ENCODE measurements at places on chromosomes 16 and 17. TPM values are rescaled to one million over a fixed set of nuclear protein-coding genes. Genes with fewer than 3 reads are reported as not detected.

The CNTROB gene
- 18.0 TPM for total RNA-seq

The CX3CL1 gene
- 10.1 TPM for total RNA-seq

The CACNG3 gene
- not detected for total RNA-seq

The SDR42E2 gene
- total RNA-seq, result not detected

The FNDC8 gene
- not detected for total RNA-seq

The PDILT gene
- total RNA-seq, result not detected

The VMO1 gene
- total RNA-seq, result not detected

The SLC38A7 gene
- 17.7 TPM for total RNA-seq

GRCh38 chr17:2905696-2906501 is 109.7 kb downstream of the RAP1GAP2 start:
- no peak for DNase-seq

GRCh38 chr16:81695321-81696165 is 83.5 kb upstream of the PLCG2 start:
- DNase-seq, result no peak

GRCh38 chr16:515939-516226 is 11.6 kb upstream of the CAPN15 start:
- DNase-seq, result no peak

DNA sequence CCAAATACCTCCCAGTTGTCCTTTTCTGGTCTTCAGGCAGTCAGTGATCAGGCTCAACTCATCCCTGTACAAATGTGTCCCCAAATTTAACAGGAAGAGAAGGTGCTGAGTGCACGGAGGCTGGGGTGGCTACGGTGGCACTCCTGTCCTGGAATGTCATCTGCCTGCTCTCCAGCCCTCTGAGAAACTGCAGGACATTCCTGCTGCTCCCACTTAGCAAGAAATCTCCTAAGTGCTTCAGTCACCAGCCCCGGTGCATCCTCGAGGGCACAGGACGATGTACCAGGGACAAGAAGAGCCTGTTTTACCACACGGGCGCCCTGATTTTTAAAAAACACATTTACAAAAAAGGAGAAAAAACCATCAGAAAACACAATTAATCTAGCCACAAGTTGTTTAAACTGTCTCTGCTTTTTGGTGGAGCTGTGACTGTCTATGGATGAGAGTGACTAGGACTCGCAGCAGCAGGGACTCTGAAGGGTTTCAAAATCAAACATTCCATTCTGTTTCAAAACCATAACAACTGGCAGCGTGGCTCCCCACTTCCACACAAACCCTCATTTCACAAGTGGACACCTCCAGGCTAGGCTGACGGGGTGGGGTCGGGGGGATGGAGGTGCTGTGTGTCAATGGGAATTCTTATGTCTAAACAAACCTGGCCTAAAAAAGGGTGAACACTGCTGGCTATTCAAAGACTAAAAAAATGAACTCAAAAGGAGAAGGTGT is 65.3 kb upstream of the CNEP1R1 start:
- no peak for DNase-seq

DNA sequence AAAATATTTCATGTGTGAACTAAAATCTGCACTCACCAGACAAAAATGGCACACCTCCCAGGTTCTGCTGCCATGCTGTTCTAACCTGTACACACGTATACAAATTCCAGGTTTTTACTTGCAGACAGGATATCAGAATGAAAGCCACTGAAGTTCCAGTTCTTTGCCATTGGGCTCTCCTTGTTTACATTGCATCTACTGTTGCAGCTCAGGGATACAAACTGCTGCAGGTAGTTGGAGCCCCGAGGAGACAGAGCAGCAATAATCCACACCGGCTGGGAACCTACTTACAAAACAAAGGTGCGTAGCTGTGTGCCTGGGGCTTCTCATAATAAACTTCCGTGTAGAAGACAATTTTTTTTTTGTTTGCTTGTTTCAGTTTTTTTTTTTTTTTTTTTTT is 59.6 kb downstream of the HAPSTR1 start:
- no peak for DNase-seq

DNA sequence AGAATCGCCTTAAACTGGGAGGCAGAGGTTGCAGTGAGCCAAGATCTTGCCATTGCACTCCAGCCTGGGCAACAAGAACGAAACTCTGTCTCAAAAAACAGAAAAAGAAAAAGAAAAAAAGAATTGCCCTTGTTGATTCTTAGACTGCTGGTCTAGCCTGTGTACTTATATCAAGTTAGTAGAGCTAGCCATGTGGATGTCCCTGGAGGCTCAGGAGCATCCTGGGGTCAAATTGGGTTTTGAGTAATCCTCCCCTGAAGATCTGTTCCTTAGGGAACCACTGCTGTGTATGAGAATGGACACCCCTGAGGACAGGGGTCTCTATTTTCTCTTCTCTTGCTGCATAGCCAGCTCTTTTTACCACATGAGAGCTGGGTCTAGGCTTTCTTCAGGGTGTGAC is 21.5 kb downstream of the SLC7A6OS start:
- no peak for DNase-seq

DNA sequence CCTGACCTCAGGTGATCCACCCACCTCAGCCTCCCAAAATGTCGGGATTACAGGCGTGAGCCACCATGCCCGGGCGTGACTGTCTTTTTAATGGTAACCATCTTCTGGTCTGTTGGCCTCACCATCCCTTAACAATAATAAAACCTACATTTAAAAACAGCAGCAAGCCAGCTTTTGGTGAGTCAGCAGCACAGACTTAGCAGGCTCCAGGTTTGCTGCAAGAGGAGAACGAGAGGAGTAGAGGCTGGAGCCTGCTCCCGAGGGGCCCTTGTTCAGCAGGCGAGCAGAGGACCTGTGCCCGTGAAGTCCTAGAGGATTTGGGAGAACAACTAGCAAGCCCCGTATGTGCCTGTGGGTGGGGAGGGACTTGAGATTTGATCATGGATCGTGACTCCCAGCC is 35.7 kb downstream of the MYH13 start:
- no peak for DNase-seq

GRCh38 chr17:73765824-73766563 is 121.7 kb upstream of the SDK2 start:
- DNase-seq, result no peak

DNA sequence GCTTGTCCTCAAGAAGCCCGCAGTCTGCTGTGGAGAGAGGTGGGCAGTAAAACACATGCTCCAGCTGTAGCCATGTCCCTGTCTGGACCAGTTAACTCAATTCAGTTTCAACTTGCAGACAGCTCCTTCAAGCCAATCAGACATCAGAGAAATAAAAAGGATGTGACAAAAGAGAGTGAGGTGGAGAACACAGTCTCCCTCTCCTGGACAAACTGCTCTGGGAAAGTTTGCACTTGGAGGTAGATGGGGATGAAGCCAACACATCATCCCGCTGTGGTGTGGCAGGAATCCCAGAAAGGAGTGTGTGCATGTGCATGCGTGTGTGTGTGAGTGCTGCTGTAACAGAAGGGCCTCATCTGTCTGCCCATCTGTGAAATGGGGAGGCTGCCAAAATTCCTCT is 358.6 kb upstream of the ASIC2 start:
- no peak for DNase-seq

DNA sequence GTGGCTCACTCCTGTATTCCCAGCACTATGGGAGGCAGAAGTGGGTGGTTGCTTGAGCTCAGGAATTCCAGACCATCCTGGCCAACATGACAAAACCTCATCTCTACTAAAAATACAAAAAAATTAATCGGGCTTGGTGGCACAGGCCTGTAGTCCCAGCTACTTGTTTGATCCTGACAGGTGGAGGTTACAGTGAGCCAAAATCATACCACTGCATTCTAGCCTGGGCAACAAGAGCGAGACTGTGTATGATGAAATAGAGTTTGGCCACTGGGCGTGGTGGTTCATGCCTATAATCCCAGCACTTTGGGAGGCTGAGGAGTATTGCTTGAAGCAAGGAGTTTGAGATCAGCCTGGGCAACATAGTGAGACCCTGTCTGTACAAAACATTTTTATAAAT is 173.3 kb downstream of the TANC2 start:
- DNase-seq, result no peak

DNA sequence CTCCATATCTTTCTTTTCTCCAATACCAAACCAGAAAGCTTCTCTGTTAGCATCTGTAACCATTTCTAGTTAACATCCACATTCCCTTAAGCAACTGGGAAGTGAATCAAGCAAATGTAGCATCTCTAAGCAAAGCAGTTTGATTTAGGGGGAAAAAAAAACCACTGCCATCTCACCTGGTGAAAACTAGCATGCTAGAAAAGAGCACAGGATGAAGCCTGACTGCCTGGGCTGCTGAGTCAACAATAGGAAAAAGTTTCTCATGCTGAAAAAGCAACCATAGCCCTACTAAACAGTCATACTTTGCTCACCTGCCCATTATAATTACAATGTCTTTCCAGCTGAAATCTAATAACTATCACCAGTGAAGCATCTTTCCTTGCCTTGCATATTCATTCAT is 139.3 kb downstream of the ANKFN1 start:
- peak; percentile 7 for DNase-seq

GRCh38 chr17:56960596-56961538 is at the start of gene COIL:
Gene COIL (minus strand): TSS chr17:56961050. CDS start chr17:56961019, 31 bp downstream.
- peak; percentile 76 for DNase-seq

DNA sequence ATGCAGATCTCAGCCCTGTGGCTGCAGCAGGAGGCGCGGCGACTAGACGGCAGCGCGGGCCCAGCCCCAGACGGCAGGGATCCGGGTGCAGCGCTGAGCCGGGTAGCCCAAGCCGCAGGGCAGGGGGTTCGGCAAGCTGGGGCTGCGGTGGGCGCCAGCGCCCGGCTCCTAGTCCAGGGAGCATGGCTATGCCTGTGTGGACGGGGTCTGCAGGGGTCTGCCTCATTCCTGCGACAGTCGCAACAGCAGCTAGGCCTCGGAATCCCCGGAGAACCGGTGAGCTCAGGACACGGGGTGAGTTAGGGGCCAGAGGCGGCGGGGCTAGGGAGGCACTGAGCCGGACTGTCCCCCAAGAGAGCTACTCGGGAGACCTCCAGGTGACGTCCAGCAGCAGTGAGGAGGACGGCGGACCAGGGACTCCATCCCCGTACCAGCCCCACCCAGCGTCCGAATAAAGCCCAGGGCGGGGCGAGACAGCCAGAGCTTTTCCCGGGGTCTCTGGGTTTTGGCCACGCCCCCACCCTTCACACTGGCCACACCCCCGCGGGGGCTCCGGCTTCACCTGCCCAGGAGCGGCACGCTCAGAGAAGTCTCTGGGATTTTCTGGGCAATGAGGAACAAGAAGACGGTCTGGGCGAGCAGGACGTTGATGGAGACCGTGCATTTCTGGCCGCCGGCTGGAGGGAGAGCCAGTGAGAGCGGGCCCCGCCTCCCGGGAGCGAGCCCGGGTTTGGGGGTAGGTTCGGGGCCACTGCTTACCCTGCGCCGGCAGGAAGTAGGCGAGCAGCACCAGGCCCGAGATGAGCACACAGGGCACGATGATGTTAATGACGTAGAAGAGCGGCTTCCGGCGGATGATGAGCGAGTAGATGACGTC is 1.1 kb downstream of the C17orf107 start:
- DNase-seq, result no peak

DNA sequence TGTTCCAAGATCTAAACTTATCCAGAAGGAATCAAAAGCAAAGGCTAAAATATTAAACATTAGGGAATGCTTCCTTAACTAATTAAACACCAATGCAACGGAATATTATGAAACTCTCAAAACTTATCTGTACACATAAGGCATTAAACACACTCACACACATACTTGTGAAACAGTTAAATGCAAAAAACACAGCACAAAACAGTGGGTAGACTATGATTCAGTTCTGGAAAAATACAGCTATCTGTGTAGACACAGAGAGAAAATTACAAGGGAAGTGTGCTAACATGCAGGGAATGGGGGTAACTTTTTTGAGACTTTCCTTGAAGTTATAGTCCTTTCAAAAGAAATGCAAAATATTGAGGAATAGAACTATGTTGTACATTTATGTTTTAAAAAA is 36.7 kb upstream of the CCL1 start:
- DNase-seq, result no peak

Data from renal cortical epithelial cell (primary cell).